ENCODE measurements at places on chromosomes 2 and 18.

GRCh38 chr2:97354576-97354975 is 235.1 kb downstream of the ANKRD36B start:
- DNase-seq: no peak

GRCh38 chr2:153320879-153321278 is 157.7 kb downstream of the RPRM start:
- DNase-seq: no peak

- DNase-seq: no peak
Measured at GRCh38 chr2:150876251-150876950, 385.3 kb downstream of the RBM43 start.

- DNase-seq: no peak
Measured at GRCh38 chr2:75199428-75200011, at the start of gene TACR1. TACR1 (minus strand) TSS chr2:75199520; CDS start chr2:75198934, 586 bp downstream.

- DNase-seq: no peak
Measured at GRCh38 chr2:232781765-232782164, 5.4 kb upstream of the KCNJ13 start.

- DNase-seq: no peak
Measured at GRCh38 chr18:23936381-23936958, 78.1 kb upstream of the TTC39C start.

DNA sequence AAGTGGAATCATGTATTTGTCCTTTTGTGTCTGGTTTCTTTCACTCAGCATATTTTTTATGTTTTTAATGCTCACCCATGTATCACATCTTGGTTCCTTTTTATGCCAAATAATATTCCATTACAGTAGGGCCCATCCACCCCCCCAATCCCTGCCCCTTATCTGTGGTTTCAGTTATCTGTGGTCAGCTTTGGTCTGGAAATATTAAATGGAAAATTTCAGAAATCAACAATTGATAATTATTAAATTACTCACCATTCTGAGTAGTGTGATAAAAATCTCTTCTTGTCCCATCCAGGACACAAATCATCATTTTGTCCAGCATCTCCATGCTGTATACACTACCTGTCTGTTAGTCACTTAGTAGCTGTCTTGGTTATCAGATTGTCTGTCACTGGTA is 66.7 kb downstream of the BIRC6 start:
- no peak for DNase-seq

DNA sequence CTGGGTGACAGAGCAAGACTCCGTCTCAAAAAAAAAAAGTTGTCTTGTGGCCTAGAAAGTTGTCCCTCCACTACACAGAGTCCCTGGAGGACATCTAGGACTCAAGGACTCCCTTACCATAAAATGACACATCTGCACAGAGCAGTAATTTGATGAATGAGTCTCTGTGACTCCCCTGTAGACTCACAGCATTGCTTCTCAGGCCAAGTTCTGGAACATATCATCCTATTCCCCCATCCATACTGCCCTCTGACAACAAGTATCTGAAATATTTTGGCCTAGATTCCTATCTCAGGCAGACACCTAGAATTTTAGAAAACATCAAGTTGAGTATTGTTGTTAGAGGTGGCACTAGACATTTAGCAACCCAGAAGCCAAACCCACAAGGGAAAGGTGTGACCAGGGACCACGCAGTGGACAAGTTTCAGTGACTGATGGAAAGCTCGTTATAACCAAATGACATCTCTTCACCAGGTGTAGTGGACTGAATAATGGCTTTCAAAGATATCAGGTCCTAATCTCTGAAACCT is 97.9 kb upstream of the ATP8B1 start:
- no peak for DNase-seq

DNA sequence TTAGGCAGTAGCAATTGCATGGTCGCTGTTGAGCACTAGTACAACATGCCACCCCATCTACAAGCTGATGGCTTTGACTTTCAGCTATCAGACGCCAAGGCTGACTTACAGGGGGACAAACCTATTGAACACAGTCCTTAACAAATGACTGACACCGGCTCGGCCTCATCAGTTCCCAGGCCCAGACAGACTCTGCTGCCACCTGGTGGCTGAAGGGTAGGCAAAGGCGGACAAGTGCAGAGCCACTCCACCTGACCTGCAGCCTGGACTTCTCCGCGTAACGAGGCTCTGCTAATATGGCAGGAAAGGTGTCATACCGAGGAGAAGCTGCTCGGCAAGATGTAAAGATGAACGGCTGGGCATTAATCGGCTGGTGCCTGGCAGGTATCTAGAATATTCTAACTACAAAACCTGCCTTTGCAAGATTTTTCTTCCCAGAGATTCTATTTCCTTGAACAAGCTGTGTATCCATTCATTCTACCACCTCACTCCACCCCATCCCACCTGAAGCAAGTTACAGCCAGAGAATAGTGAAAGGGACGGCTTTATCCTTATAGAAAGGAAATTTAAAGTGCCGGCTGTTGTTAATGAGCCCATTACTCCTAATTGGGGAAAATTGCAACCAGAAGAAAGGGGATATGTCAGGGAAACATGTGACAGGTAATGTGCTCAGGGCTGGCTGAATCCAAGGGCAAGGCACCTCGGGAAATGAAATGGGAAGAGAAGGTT is 67.4 kb downstream of the STEAP3 start:
- peak; percentile 41 for DNase-seq

GRCh38 chr18:79942211-79942610 is 9.2 kb downstream of the SLC66A2 start:
- no peak for DNase-seq

- DNase-seq: no peak
Measured at GRCh38 chr2:9170458-9171130, 36.0 kb upstream of the ASAP2 start.

DNA sequence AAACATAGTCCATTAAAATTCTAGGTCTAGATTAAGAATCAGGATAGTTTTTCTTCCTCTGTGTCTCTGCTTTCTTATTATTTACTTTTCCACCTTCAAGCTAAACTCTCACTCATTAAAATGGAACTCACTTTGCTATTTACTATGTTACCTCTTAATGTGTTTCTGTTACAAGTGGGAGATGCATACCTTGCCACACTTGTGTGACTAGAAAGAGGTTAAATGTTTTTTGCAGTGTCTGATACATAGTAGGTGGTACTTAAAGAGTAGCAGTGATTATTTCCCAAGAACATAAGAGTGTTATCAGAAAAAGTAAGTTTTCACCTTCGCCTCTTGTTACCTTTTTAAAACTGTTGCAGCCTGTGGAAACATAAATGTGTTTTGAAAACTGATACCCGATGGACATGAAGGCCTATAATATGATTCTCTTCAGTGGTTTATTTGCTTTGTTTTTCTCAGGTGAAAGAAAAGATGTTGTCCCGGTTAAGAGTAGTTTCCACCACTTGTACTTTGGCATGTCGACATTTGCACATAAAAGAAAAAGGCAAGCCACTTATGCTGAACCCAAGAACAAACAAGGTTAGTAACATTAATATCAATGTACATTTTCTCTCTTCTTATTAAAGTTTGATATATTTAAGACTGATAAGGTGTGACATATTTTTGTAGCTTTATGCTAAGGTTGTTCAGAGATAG is 16.6 kb downstream of the ME2 start:
- DNase-seq: no peak

- no peak for DNase-seq
Measured at GRCh38 chr18:57915865-57916582, 112.9 kb upstream of the ATP8B1 start.

- no peak for DNase-seq
Measured at GRCh38 chr2:147844697-147845410, at the start of gene ACVR2A. ACVR2A (plus strand) TSS chr2:147845029; CDS start chr2:147845153, 124 bp downstream.

DNA sequence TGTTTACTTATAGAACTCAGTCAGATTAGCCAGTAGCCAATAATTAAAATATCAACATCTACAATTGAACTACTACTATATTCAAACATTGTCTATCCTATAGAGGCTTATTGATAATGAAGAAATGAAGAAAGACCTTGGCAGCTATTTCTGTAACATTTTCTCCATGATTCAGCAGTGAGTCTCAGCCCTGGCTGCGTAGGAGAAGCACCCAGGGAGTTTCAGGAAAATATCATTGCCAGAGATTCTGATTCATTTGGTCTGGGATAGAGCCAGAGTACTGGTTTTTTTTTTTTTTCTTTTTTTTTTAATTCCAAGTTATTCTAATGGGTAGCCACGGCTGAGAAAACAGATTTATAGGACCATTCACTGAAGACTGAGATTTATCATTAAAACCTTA is 404.8 kb downstream of the TXNL1 start:
- no peak for DNase-seq

- no peak for DNase-seq
Measured at GRCh38 chr2:230904856-230905447, 20.1 kb downstream of the GPR55 start.

DNA sequence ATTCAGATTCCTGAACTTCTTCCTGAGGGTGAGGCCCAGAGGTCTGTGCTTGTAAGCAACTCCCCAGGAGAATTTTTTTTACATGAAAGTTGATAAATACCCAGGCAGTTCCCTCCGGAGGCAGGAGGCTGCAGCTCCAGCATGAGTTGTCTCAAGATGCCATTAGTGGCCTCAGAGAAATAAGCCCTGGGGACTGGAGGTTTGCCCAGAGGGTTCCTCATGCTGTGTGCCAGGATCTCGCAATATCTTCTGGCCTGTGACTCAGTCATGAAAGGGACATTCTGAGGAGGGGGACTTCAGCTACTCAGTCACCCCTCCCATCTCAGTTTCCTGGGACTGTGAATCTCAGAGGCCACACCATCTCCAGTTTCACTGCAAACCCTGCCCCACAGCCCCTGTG is 49.9 kb downstream of the LYPD1 start:
- DNase-seq: no peak

GRCh38 chr2:4357121-4357520 is 653.7 kb downstream of the DCDC2C start:
- no peak for DNase-seq

GRCh38 chr2:223297788-223298187 is 245.8 kb downstream of the KCNE4 start:
- no peak for DNase-seq

DNA sequence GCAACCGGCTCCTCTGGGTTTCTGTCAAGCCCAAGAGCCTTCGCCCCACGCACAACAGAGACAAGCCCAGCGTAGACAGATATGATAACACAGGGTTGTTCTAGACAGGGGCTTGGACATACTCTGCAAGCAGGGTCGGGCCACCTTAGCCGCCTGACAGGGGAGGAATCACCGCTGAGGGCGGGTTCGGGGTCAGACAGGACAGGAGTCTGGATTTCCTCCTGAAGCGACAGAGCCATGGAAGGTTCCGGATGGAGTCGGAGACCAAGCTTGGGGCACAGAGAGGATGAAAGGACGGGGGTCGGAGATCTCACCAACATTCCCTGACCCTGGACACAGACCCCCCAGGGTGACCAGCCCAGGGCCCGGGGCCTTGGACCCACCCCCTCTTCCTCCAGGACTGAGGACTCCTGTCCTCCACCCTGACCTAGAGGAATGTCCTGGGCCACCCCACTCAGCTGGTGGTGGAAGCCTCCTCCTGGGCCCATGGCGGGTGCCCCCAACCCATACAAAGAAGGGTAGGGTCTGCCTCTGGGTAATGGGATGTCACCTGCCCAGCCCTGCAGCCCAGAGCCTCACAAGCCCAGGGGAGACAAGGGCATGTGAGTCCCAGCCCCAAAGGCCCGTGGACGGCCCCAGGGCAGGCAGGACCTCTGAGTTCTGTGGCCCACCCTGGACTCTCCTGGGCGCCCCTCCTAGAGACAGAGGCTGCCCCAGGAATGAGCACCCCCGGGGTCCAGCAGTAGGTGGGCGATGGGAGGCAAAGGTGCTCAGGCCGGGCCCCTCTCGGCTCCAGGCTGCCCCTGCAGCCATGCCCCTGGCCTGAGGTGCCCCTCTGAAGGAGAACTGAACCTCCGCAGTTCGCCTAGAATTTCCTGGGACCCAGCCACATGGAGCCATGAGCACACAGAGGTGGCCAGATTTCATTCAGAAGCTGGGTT is 44.1 kb upstream of the GPC1 start:
- DNase-seq: no peak

GRCh38 chr2:205566606-205567168 is 115.6 kb upstream of the NRP2 start:
- DNase-seq: no peak

GRCh38 chr18:9834551-9834950 is 51.2 kb upstream of the TXNDC2 start:
- DNase-seq: no peak

GRCh38 chr2:103464831-103465230 is 703.0 kb downstream of the TMEM182 start:
- DNase-seq: no peak

DNA sequence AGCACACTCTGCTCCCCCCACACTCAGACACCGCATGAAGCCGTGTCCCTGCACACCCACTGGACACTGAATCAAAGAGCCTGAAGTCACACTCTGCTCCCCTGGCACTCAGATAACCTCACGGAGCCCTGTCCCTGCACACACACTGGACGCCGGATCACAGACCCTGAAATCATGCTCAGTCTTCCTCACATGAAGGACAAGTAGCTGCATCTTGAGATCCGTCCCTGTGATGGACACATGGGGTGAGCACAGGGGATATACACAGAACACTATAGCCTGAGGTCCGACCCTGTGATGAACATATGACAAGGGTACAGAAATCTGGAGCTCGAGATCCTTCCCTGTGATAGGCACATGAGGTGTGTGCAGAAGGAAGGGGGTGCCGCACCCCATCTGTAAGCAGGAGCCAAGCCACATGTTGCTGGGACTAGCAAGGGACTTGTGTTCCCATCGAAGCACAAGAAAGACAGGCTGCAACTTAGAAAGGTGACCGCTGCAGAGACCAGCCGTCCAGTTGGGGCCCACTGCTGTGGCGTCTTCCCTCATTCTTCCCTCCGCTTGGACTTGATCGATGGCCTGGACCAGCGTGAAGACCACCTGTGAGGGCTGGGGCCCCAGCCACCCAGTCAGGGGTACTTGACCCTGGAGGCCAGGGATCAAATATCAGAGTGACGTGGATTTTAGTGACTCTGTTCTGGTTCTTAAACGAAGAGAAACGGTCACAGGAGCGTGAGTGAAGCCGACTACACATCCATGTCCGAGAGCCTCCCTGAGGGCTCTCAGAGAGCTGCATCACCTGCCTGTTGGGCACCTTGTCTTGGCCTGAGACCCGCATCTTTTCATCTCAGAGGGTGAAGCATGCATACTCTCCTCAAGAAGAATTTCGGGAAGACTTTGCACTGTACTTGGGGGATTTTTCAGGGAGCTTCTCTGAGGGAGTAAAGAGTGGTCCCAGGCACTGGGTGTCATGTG is 391.7 kb upstream of the SALL3 start:
- DNase-seq: no peak

Measured in stimulated activated CD8-positive, alpha-beta memory T cell treated with anti-CD3 and anti-CD28 coated beads, Interleukin-7, amount 100 ng/mL, for 1 hour (primary cell).